ENCODE measurements at places on chromosomes 7 and 10.

- DNase-seq, result no peak
These were observed 403.5 kb downstream of the SUGCT start for GRCh38 chr7:40538281-40538680.

GRCh38 chr7:46960970-46961369, 620.9 kb downstream of the TNS3 start:
- DNase-seq, result no peak

- DNase-seq, result no peak
These were observed 7.3 kb downstream of the SFRP5 start for GRCh38 chr10:97764519-97764931.

GRCh38 chr10:35353805-35354204, 17.5 kb downstream of the CCNY start:
- no peak for DNase-seq

Data from fibroblast of skin of left quadriceps (primary cell).